ENCODE measurements at places on chromosomes 4 and X.

GRCh38 chr4:73438582-73439215 lies 2.7 kb downstream of the AFP start:
- DNase-seq, result no peak

- no peak for DNase-seq
Measured at GRCh38 chrX:57918750-57919436, 8.6 kb upstream of the ZXDA start.

GRCh38 chrX:8927066-8927635 lies 106.8 kb downstream of the FAM9B start:
- DNase-seq, result no peak

- DNase-seq, result no peak
Measured at GRCh38 chr4:128670513-128670912, 139.0 kb upstream of the JADE1 start.

DNA sequence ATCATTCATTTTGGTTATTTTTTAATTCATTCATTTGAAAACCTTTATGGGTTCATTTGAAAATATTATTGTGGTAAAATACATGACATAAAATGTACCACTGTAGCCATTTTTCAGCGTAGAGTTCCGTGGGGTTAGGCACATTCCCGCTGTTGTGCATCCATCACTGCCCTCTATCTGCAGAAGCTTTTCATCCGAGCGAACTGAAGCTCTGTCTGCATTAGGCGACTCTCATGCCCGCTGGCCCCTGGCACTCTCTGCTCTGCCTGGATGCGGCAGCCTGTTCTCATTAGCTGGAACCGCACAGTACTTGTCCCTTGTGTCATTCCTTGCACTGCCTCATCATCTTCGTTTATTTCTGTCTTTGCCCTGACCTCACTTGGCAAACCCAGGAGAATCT lies 17.5 kb downstream of the CFAP99 start:
- DNase-seq, result no peak

GRCh38 chr4:143207555-143207954 lies 22.8 kb downstream of the USP38 start:
- DNase-seq, result no peak

DNA sequence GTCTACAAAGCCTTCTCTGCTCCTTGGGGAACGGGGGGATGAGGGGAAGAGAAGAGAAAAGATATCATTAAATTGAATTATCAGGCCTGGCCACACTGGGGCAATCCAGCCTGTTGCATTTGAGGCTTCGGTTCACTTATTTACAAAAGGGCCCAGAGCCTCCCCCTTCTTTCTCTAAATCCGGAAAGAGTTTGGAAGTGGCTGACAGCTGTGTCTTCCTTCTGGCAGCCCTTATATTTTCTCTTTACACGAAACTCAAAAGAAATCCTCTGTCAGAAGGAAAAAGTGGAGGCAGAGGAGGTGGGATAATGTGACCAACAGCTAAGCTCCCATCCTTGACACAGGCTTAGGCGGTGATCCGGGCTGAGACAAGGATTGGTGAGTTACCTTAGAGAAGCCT lies 158.3 kb upstream of the TAPT1 start:
- no peak for DNase-seq

- DNase-seq, result no peak
Measured at GRCh38 chr4:84032372-84032771, 466.7 kb downstream of the NKX6-1 start.

GRCh38 chr4:185036842-185037241 lies 18.6 kb downstream of the HELT start:
- no peak for DNase-seq

DNA sequence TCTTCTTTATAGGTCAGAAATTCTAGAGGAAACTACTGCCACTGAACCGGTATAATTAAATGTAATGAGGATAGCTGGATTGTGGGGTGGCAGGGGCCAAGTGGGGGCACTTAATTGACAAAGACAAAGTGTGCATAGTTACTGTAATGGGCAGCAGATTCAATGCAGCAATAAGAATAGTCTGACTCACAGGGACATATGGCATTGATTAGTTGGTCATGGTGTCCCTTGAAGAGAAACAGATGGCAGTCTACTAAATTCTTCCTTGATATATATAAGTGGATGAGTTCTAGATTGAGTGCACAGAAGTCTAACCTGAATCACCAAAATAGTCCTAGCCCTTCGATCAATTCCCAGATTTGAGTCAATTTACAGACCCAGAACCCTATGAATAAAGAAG lies 31.6 kb downstream of the ETDC start:
- no peak for DNase-seq

All from stimulated activated CD8-positive, alpha-beta memory T cell treated with anti-CD3 and anti-CD28 coated beads, Interleukin-12 subunit alpha, Interleukin-12 subunit beta, amount 100 ng/mL, for 4 hours (primary cell).